ENCODE measurements at places on chromosomes 1 and 21.

GRCh38 chr1:147500309-147500839 is 40.9 kb upstream of the BCL9 start:
- DNase-seq: no peak

- peak; percentile 76 for DNase-seq
Measured at GRCh38 chr1:116067566-116067890, 43.7 kb upstream of the MAB21L3 start.

- peak; percentile 37 for DNase-seq
Measured at GRCh38 chr21:45818276-45818903, 163.2 kb upstream of the COL6A1 start.

DNA sequence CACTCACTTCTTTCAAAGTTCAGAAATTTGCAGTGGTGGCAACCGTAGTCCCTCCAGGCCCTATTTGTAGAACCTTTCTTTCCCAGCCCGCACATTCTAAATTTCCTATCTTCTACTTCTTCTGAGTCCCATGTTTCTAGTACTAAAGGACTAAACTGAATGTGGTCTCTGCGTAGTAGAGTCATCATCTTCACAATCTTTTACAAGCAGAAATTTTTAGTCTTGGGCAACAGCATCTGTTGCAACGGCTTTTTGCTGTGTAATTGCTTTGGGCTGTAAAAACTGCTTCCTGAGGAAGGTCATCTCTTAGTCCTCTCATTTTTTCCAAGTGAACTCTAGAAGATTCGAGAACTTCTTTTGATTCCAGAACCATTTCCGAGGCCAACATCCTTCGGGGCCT is 23.9 kb downstream of the VAV3 start:
- DNase-seq: peak; percentile 42

DNA sequence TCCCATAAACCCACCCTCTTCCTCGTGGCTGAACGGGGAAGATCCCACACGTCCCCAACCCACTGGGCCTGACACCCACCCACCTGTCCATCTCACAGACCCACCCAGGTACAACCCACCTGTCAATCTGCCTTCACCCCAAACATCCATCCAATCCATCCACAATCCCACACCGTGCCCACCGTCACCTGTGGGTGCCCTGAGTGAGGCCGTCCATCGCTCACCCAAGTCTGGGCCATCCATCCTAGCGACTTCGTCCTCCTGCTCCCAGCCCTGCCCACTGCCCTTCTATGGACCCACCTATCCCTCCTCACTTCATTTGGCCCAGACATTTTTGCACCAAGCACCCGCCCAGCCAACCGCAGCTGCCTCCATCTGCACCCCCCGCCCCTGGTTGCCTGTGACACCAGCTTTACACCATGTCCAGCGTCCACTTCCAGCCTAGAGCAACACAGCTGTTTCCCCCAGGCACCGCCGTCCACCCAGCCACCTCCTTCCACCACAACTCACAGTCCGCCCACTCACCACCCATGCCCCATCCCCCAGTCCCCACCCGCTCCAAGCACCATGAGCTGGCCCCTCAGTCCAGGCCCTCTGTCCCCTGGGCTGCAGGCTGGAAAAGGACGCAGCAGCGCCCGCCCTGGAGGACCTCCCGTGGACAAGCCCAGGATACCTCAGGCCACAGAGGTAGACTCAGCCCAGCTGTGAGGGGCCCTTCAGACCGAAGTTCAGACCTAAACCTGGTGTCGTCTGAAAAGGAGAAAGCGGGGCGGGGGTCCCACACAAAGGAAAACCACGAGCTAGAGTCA is 7.7 kb downstream of the TTLL10 start:
- DNase-seq: no peak

DNA sequence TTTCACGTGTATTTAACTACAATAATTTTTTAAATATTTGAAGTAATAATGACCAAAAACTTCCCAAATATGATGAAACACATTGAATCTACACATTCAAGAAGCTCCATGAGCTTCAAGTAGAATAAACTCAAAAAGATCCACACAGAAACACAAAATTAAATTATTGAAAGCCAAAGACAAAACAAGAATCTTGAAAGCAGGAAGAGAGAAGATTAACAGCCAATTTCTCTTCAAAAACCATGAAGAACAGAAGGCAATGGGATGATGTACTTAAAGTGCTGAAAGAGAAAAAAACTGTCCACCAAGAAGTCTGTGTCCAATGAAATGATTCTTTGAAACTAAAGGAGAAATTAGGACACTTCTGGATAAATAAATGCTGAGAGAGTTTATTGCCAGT is 5.1 kb upstream of the KRTAP10-10 start:
- DNase-seq: no peak

- no peak for DNase-seq
Measured at GRCh38 chr1:243597383-243597782, 252.7 kb downstream of the AKT3 start.

DNA sequence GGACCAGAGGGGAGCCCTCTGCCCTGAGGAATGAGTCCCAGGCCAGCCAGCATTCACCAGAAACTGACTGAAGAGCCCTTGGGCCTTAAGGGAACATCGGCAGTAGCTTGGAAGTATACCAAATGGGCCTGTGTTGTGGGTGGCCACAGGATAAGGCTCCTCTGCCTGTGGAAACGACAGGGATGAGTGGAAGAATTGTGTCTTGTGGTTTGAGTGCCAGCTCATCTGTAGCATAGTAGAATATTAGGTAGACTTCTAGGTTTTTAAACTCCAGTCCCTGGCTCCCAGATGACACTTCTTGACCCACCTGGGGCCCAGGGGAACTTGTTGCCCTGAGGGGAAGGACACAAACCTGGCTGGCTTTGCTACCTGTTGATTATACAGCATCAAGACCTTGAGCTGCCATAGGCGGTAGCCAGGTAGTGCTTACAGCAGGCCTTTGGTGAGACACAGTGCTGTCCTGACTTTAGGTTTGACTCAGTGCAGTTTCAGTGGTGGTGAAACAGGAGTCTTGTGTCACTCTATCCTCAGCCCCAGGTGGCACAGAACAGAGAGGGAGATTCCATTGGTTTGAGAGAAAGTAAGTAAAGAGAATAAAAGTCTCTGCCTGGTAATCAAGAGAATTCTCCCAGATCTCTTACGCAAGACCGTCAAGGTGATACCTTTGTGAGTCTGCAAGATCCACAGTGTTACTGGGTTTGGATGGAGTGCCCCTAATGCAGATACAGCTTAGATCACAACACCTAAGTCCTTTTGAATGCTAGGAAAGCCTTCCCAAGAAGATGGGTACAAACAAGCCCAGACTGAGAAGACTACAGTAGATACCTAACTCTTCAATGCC is 50.2 kb downstream of the RABGAP1L start:
- no peak for DNase-seq

GRCh38 chr21:30676737-30677136 is 34.1 kb downstream of the KRTAP20-3 start:
- DNase-seq: peak; percentile 22

- DNase-seq: peak; percentile 82
Measured at GRCh38 chr1:238677567-238677966, 708.8 kb upstream of the CHRM3 start.

GRCh38 chr1:43279161-43279560 is 6.2 kb downstream of the C1orf210 start:
- no peak for DNase-seq

DNA sequence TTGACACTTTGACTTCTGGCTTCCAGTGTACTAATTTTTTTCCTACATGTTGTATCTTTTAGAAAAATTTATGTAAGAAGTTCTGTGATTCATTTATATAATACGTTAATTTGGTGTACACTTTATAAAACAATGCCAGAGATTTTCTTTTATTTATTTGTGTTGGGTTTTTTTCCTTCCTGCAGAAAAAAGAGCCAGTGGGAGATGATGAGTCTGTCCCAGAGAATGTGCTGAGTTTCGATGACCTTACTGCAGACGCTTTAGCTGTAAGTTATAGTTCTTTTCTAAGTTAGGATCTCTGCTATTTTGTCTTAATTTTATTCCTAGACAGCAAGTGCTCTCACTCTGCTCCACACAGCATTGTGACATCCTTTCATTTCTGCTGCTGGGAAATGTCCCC is 14.4 kb downstream of the SARS1 start:
- no peak for DNase-seq

- no peak for DNase-seq
Measured at GRCh38 chr1:111227851-111228747, 586 bp downstream of the CHI3L2 start.

DNA sequence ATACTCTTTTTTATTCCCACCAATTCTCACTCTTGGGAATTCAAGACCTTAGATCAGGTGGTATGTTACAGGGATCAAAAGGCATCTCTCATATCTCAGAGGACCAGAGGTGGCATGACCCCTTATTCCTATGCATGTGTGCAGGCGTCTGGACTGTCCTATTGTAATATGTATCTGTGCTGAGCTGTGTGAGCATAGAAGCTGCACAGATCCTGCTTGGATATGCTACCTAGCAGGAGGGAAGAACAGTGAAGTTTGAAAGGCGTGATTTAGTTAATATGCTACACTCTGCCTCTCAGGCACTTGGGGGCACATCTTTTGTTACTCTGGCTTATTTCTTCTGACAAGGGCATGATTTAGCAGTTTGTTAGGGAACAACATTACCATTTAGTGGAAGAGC is 86.7 kb upstream of the ZRANB2 start:
- DNase-seq: no peak

- no peak for DNase-seq
Measured at GRCh38 chr1:15820478-15820877, 13.0 kb upstream of the UQCRHL start.

- no peak for DNase-seq
Measured at GRCh38 chr21:41928621-41929220, 25.1 kb downstream of the C2CD2 start.

All from HS-5 (cell line).